ENCODE measurements at places on chromosomes 12 and 14.

DNA sequence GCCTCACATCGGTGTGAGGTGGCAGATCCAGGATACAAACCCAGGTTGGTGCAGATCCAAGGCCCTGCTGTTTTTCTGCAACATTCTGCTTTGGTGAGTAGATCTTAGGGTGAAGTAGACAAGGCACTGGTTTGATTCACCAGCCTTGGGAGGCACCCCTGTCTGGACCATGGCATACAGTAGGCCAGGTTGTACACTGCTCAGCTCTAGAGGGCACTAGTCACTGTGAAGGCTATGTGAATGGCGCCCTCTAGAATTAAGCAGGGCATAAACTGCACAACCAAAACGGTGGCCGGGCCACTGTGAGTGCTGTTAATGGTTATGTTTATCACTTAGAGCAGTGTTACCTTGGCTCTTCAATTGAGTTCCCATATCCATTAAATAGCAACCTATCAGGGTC is 280.6 kb upstream of the PWP1 start:
- peak; percentile 15 for DNase-seq

- DNase-seq = no peak
Measured at GRCh38 chr14:100076133-100076532, 10.9 kb downstream of the EVL start.

DNA sequence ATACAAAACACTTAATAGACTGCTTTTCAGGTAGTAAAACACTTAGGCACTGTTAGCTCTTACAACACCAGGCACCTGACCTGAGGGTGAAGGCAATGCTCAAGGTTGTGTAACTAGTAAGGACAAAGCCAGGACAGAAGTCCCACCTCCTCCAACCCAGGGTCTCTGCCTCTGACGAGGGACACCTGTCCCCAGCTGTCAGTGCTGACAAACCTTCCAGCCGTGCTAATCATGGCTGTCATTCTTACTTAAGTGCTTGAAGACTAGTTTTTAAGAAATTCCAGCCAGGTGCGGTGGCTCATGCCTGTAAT is 62.5 kb upstream of the MAX start:
- DNase-seq = no peak

DNA sequence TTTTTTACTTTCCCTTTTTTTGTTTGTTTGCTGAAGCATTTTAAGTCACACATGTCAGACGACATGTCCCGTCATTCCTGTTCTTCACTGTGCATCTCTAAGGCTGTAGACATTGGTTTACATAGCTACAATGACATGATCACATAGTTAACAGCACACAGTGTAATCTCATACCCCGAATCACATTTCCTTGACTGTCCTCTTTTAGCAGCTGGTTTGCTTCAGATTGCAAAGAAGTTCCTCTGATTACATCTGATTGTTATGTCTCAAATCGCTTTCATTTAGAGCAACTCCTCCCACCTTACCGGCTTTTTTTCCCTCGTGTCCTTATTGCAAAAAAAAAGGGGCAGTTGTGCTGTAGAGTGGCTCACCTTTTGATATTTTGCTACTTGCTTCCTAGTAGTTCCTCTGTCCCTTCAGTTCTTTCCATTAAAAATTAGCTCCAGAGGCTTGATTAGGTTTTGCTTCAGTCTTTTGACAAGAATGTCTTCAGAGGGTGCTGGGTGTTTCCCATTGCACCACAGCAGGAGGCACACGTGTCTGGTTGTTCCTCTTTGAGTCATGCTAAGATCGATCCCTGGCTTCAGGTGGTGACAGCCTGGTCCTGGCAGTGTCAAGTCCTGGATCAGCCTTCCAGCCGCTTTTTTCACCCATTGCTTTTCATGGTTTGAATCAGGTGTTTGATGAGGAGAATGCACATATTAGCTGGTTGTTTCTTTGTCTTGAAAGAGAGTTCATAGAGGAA is 35.0 kb downstream of the ZNF664 start:
- DNase-seq = no peak

DNA sequence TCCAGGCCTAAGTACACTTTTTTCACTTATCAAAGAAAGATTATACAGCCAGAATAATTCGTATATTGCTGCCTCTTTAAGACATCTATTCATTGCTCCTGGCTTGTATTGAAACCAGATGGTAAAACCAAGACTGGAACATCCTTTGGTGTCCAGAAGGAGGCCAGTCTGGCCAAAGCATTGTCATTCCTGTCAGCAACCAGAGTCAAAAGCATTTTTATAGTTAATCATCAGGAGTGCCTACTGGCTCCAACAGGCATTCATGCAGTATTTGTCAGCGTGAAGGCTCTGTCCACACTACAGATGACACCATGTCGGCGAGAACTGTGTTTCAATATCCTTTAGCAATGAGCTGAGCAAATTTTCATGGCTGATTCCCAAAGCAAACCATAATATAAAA is 118.0 kb upstream of the G2E3 start:
- DNase-seq = no peak

- DNase-seq = no peak
Measured at GRCh38 chr12:27193854-27194544, 50.1 kb upstream of the STK38L start.

DNA sequence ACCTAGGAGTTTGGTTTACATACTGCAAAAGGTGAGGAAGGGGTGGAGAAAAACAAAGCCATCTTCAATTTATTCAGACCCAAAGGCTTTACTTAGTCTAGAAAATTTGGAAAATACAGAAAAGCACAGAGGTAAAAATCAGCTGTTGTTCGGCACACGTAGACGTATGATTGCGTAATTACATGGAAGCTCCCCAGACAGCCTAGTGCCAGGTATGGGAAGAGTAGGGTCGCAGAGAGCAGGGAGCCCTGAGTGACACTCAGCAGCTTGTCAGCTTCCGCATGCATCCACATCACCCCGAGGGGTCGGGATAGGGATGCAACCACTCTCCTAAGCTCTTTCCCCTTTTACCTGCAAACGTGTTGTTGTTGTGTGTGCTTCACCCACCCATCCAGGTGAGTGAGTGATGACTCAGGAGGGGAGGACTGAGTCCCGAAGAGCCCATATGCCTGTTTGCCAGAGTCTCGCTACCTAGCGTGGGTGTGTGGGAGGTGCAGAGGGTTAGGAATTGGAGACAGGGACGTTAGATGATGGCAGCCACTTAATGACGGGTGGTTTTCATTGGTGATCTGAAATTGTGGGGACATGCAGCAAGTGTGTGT is 20.1 kb downstream of the PIWIL1 start:
- DNase-seq = no peak

DNA sequence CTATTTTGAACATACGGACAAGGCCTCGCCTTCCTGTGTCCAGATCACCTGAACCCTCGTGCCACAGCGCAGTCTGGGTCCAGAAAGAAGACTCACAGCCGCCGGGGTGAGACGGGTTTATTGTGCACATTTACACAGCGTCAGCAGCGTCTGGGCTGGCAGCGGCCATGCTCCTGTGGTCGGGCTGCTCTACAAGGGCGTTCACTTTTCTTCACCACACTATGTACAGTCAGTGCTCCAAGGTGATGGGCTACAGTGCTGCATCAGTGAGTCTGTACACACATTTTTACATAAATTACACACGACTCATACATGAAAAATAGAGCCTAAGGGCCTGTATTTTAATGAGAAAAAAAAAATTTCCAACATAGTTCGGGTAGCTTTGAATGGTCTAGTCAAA is 18.0 kb downstream of the ZFYVE21 start:
- no peak for DNase-seq

DNA sequence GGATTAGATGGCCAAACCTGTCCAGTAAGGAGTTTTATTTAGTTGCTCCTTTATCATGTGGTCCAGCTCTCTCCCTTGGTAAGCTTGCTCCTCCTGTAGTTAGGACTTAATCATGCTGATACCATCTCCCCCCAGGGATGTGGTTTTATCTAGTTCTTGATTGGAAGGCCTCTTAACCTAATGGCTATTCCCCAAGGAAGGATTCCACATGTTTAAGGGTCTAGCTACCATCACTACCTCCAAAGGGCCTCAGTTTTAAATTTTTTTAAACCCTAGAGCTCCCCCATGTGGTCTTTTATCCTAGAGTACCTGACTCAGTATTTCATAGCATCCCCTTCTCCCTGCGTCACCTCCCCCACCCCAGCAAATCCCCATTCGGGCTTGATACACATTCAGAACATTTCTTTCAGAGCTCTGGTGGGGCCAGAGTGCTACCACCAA is 22.5 kb downstream of the MAP3K12 start:
- no peak for DNase-seq

- no peak for DNase-seq
Measured at GRCh38 chr12:51437431-51437830, 12.8 kb downstream of the SLC4A8 start.

GRCh38 chr12:132416121-132416673 is 73.8 kb upstream of the FBRSL1 start:
- no peak for DNase-seq

- DNase-seq = no peak
Measured at GRCh38 chr12:109497675-109498074, 20.2 kb downstream of the UBE3B start.

- DNase-seq = no peak
Measured at GRCh38 chr12:109744026-109744425, 30.4 kb downstream of the FAM222A start.

DNA sequence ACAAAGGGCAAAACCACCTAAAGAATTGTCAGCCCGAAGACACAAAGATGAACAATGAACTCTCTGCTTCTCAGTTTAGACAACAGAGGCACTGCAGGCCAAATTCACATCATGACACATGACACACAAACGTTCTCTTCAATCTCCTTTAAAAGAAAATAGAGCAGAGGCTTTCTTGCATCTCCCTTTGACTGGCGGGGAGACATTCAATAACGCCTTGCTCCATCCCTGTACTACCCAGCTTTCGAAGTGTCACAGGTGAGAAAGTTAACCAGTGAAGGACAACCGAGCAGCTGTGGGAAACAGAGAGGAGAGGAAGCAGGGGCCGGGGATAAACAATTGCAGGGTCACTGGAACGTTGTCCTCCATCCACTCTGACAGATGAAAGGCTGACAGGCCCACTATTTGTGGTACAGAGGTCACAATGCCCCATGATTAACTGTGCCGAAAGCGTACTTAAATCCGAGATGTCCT is 130.8 kb downstream of the PHLDA1 start:
- DNase-seq = no peak

DNA sequence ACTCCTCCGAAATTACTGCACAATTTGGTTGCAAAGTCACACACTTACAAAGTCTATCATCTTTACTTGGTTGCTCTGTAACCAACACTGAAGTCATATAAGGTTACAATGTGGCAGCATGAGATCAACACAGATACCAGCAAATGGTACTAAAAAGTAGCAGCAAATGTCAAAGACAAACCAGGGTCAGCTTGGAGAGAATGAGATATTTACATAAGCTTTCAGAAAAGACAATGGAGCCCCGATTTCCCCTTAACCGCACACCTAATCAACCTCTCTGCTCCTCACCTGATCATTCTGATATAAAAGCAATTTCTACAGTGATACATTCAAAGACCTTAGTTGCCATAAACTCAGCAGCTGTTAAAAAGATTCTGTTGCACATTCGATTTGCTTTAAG is 76.4 kb upstream of the FOXN3 start:
- DNase-seq = no peak

DNA sequence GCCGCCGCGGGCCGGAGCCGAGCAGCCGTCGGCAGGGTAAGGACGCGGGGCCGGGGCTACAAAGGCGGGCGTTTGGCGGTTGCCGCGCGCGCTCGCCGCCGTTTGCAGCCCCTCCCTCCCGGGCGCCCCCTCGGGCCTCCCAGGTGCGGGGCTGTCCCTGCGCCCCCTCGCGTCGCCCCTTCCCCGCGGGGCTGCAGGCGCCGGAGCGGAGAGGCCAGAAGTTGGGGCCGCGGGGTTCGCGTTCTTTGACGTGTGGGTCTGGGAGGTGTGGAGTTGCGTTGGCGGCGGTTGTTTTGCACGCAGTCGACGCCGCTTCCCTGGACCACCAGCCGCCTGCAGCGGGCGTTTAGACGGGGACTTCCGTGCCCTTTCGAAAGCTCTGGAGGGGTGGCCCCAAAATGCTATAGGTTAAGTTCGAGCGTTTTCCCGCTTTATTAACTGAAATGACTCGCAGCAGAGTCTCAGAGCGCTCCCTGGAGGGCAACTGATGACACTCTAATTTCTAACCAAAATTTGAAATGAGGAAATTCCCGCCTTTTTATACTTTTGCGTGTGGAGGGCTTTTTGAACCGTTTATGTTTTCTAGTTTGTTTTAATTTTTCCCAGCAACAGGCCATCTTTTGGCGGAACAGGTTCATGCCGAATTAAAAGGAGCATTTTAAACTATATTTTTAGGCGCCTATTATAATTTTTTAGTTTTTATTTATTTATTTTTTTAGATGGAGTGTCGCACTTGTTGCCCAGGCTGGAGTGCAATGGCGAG is 902 bp downstream of the TMPO start:
- peak; percentile 83 for DNase-seq

DNA sequence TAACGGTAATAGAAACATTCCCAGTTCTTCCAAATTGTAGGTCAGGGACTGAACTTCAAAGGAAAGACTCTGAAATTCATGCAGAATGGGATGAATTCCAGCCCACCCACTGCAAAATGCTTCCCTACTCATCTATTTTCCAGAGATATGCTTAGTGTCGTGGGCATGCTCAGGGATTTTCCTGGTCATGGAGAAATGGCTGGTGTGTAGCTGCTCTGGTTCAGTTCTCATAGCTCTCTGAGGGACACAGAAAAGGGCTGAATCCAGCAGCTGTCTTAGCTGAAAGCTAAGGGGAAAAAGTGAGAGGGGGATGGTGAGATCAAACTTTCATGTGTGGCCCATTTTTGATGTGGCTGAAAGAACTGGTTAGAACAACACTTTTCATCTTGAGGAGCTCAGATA is 72.9 kb upstream of the KRAS start:
- no peak for DNase-seq

DNA sequence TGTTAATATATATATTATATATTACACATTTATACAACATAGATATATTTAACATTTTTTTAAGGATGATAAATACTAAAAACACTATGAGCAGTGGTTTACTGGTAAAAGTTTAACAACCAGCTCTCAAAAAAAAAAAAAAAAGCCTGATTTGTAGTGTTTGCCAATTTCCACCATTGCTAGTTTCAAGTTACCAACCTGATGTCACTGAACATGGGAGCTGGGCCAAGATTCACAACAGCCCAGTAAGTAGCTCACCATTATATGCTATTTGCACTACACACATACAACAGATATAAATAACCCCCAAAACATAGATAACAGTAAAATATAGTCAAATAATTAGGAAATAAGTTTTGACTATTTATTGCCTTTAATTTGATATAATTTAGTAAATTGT is 28.9 kb upstream of the TMX1 start:
- DNase-seq = no peak

- no peak for DNase-seq
Measured at GRCh38 chr12:105887131-105887530, 251.6 kb downstream of the NUAK1 start.

- DNase-seq = no peak
Measured at GRCh38 chr14:90675399-90675798, 140.8 kb downstream of the TTC7B start.

- no peak for DNase-seq
Measured at GRCh38 chr14:81429028-81429427, 28.9 kb upstream of the STON2 start.

All from stimulated activated CD4-positive, alpha-beta T cell treated with anti-CD3 and anti-CD28 coated beads, Interleukin-15, amount 100 ng/mL, for 48 hours (primary cell).